ENCODE measurements at places on chromosomes 6 and 20.
A peak's percentile ranks its signal among the peaks of the same experiment; 100 is the strongest.

DNA sequence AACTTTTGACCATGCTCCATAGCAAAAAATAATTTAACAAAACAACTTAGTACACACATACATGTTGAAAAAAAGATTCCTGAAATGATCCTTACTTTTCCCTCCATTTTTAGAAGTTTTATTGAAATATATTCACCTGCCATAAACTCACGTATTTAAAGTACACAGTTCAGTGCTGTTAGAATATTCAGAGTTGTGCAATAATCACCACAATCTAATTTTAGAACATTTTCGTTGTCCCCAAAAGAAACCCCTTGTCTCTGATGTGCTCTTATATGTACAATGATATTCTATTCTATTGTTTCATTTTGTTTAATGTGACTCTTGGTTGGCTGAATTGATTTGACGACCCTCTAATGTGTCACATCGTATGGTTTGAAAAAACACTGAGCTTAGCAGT lies 15.9 kb downstream of the ROS1 start:
- DNase-seq, result no peak

GRCh38 chr6:170516783-170517616 lies 36.1 kb downstream of the PSMB1 start:
- DNase-seq, result no peak

DNA sequence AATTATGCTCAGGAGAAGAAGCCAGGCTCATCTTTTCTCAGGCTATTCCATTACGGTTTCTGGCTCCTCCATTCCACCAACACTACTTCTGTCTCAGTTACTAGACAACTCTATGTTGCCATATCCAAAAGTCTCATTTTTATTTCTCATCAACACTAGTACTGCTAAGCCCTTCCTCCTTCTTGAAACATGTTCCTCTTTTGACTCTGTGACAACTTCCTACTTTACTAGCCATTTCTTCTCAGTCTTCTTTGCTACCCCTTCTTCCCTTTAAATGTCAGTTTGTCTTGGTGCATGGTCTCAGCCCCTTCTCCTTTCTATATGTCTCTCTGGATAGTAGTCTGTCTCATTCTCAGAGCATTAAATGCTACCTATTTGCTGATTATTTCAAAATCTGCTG lies 7.1 kb upstream of the ADGRG6 start:
- DNase-seq, result no peak

- no peak for DNase-seq
Observed at GRCh38 chr6:121389419-121389818, 46.0 kb upstream of the GJA1 start.

DNA sequence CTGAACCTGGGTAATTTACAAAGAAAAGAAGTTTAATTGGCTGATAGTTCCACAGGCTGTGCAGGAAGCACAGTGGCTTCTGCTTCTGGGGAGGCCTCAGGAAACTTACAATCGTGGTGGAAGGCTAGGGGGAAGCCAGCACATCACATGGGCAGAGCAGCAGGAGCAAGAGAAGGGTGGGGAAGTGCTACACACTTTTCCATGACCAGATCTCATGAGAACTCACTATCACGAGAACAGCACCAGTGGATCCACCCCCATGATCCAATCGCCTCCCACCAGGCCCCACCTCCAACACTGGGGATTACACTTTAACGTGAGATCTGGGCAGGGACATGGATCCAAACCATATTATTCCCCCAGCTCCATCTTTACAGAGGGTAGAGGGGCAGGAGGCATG lies 166.4 kb downstream of the NFATC2 start:
- no peak for DNase-seq

- DNase-seq, result peak; percentile 90
Observed at GRCh38 chr6:150403458-150404246, 34.8 kb downstream of the IYD start.

DNA sequence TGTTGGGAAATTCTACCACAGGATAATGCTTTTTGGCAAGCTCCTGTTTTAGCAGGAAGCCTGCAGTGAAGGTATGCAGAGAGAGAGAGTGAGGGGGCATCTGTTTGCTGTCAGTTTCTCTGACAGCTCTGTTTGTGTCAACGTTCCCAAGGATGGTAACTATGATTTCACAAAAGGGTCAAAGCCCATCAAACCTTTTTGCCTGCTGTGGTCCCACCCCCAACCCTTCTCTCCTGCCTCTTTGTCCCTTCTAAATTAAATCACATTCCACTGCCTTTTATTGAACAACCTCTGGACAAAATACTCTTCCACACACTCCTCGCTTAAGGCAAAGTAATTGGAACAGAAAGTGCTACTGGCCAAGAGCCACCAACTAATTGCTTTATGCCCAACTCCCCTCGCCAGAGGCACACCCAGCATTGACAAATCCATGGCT lies 128.3 kb downstream of the TSHZ2 start:
- DNase-seq, result no peak

DNA sequence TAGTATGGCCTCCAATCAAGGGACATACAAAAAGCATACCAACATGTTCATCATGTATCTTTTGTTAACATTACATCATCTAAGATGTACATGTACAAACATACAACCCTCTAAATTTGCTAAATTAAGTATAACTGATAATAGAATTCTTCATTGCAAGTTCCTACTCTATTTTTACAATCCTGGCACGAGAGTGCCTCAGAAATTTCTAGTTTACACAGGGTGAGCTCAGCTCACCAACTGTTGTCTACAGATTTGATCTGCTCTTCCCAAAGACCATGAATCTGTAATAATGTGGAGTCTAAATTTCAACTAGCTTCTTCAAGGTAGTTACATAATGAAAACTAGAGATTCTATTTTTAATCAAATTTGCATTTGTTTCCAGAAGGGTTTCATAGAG lies 179.7 kb downstream of the HIVEP2 start:
- DNase-seq, result no peak

DNA sequence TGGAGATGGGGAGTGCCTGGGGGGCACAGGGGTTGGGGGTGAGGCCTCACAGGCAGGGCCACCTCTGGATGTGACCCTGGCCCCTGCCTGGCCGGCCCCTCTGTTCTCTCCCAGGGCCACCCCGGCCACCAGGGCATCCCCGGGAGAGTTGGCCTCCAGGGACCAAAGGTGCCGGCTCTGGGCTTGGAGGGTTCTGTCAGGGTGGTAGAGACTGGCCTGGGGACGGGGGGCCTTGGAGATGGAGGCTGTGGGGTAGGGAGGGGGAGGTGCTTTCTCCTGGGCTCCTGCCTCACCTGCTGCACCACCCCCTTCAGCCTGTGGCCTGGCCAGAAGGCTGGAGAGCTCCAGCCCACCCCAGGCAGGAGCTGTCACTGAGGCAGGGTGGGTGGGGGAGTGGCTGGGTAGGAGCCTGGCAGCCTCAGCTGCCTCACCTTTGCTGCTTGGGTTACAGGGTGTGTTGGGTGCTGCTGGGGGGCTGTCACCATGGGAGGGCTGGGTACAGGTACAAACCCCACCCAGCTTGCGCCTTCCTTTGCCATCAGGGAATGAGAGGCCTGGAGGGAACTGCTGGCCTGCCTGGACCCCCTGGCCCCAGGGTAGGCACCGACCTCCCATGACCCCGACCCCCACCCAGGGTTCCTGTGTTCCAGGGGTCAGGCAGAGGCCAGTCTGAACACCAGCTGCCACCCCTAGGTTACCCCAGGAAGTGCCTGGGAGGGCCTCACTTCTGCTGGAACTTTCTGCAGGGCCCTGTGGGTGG lies 32.7 kb downstream of the COL20A1 start:
- DNase-seq, result no peak

GRCh38 chr6:93139408-93140081 lies 279.8 kb downstream of the EPHA7 start:
- DNase-seq, result no peak

DNA sequence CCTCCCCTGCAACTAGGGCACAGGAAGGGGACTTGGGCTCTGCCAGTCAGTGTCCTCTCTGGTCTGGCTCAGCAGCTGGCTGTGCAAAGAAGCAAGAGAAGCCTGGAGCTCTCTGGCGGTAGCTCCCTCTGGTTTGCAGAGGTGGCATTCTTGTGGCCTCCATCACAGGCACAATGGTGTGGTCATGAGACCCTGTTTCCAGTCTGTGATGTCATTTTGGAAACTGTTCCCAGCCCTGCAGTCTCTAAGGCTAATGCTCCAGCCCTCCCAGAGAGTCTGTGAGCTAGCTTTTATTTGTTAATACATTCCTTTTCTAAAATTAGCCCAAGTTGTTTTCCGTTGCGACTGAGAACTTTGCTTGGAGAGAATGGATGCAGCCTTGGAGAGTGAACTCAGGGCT lies 69.5 kb upstream of the FOXQ1 start:
- peak; percentile 23 for DNase-seq

- DNase-seq, result no peak
Observed at GRCh38 chr6:15285682-15286294, 39.9 kb downstream of the JARID2 start.

DNA sequence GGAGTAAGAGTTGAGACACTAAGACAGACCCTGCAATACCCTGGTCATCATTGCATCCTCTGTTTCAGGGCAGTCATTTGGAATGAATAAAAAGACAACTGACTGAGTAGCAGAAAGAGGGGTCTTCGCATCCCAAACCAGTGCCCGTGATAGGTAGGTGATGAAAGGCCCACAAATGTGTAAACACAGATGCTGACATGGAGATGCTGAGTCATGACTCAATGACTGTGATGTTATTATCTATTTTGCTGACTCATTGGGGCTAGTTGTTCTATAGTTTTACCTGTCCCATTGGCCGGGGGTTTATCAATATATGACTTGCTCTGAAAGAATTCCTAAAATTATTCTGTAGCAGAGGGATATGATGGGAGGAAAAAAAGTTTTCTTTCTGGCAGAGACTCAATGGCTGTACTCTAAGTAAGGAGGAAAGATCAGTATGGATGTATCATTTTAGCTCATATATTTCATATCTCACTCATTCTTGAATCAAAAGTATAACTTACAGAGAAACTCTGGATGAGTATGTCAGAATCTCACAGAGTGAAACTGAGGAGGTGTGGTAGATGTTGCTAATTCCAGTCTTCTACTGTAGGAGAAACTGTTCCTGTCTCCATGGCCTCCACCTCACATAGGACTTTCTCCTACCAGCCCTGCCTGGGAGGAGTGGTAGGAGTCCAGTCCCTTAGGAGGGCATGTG lies 119.9 kb upstream of the PREP start:
- no peak for DNase-seq

GRCh38 chr6:130223508-130223907 lies 757 bp upstream of the SAMD3 start:
- DNase-seq, result no peak

- no peak for DNase-seq
Observed at GRCh38 chr6:157106487-157106886, 216.8 kb downstream of the TMEM242 start.

DNA sequence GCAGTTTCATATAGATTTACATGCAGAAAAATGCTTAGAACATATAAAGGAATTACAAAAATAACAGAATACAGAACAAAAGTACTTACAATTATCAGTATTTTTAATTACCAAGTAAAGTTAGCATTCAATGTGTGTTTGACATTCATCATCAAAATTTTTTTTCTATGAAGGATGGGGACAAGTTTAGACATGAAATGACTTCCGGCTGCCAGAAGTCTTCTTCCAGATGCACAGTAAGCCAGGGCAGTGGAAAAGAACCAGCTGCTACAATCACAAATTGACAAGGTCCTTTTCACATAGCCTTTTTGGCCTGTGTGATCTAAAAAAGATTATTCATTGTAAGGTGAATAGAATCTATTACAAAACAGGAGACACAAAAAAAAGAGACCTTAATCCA lies 73.8 kb downstream of the HUS1B start:
- no peak for DNase-seq

- no peak for DNase-seq
Observed at GRCh38 chr6:11785415-11785773, 6.8 kb upstream of the ADTRP start.

DNA sequence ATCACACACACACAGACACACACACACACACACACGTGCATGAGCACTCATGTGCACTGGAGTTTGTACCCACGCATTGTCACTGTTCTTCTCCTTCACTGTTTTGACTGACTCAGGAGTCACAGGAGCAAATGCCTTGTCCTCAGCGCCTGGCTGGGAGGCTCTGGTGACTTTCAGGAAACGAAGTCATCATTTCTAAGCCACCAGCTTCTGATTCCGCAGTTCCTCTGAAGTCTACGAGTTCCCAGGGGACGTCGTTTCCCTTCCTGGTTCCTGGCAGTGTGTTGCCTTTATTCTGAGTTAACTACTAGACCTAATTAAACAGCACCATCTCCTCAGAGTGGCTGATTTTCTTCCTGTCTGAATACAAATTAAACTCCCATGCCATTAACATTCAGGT lies 82.2 kb upstream of the PMEPA1 start:
- DNase-seq, result no peak

- no peak for DNase-seq
Observed at GRCh38 chr6:40075056-40075590, 140.9 kb upstream of the MOCS1 start.

- no peak for DNase-seq
Observed at GRCh38 chr6:81241126-81242041, 511.1 kb downstream of the TENT5A start.

GRCh38 chr6:140083375-140083774 lies 708.9 kb upstream of the CITED2 start:
- no peak for DNase-seq

- DNase-seq, result peak; percentile 75
Observed at GRCh38 chr20:50655311-50655880, 35.9 kb downstream of the RIPOR3 start.

- no peak for DNase-seq
Observed at GRCh38 chr20:62780204-62780603, 16.1 kb upstream of the MRGBP start.

DNA sequence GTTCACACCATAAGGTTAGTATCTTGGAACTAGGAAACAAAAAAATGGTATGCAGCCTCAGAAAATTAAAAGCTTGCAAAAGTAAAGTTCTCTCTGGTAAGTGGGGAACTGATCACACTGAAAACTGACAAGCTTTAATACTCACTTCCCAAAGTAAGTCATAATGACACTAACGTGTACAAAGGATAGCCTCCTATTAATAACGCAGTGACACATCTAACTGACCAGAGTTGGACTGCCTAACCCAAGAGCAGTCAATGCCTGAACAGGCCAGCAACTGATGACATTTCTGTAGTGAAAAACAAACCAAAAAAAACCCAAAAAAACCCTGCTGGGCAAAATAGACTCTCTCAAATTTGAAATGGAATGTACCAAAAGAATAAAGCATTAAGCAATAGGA lies 30.7 kb downstream of the CHD6 start:
- DNase-seq, result no peak

DNA sequence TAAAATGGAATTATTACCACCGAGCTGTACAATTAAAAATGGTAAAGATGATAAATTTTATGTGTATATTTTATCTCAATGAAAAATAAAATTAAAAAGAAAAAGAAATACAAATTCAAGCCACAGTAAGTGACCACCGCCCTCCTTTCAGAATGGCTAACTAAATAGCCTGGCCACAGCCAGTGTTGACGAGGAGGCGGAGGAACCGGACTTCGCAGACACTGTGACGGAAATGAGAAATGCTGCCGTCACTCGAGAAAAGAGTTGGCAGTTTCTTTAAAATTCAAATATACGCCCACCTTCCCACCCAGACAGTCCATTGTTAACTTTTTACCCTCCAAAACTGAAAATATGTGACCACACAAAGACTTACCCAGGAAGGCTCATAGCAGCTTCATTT lies 50.0 kb downstream of the FOXF2 start:
- DNase-seq, result no peak

Data from right lung (tissue), 10 donors.